ENCODE measurements at places on chromosomes 3 and 15.

DNA sequence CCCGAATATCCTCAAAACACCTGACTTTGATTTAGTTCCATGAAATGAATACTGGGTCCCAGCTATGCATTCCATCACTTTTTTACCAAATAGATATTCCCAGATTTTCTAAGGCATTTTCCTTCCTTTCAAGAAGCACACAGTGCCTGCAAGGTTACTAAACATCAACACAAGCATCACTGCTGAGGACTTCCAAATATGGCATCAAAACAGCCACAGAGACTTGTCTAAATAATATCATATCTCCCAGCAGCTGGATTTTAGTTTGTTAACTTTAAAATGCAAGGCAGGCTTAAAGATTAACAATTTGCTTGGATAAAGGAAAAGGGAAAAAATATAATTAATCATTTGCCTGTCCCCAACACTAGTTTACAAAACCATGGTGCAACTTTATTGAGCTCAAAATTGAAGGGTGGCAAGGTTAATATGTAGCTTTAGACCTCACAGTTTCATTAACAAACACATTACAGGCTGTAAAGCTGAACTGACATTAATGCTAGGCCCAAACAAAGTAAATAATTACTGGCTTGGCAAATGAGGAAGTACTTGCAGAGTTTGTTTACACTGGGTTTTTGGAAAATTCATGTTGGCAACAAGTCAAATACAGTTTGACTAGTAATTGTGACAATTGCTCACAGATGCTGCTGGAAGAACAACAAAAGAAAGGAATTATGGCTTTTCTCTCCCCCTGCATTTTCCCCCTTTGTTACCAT, 401.7 kb upstream of the CDIN1 start:
- no peak for DNase-seq

GRCh38 chr3:31421314-31422048, 111.2 kb upstream of the STT3B start:
- no peak for DNase-seq

DNA sequence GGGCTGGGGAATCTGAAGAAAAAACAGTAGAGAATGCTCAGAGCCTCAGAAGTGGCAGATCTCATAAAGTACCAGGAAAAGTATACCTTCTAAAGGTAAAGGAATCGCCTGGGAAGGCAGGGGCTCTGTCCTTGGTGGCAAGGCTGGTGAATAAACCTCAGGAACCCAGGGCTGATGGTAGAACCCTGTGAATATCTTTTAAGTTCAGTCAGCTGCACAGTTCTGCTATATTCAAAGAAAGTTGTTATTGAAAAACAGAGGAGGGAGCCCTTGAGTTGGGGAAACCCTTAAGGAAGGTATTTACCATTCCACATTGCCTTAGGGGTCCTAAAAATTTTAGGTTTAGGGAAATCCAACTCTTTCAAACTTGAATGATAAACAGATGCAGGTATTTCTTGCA, 31.2 kb downstream of the ZPLD1 start:
- peak; percentile 34 for DNase-seq

- peak; percentile 5 for DNase-seq
Observed at GRCh38 chr3:84547207-84547606, 411.6 kb upstream of the CADM2 start.

DNA sequence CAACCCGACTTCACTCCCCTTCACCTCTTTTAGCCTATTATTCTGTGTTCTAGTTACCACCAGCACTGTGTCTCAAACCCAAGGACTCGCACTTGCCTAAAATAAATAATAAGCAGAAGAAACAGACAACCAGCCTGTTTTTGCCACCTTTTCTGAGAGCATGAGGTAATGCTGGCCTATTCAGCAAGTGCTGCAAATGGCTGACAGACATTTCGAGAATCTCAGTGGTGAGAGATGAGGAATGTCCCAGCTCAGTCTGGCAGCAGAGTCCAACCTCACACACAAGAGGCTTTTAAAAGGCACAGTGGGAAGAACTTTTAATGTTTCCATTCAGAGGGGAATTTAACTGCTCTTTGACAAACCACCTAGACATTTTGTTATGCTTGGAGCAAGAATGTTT, 143.3 kb upstream of the GMNC start:
- DNase-seq, result no peak

- DNase-seq, result no peak
Observed at GRCh38 chr3:46498916-46499519, 1.2 kb downstream of the RTP3 start.

DNA sequence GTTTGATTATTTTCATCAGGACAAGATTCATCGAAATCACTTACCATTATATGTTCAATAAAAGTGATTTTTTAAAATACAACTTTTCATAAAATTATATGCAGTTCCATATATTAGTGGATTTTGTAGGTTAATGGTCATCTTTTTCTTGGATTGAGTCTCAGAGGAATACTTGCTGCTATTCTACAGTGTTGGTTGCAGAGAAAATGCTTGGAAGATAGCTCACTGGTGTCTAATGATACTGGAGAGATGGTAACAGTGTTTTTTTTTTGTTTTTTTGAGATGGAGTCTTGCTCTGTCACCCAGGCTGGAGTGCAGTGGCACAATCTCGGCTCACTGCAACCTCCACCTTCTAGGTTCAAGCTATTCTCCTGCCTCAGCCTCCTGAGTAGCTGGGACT, 143.3 kb downstream of the TCF12 start:
- DNase-seq, result no peak

- no peak for DNase-seq
Observed at GRCh38 chr15:97748576-97748975, 211.9 kb upstream of the ARRDC4 start.

GRCh38 chr3:34248352-34248751, 449.9 kb downstream of the PDCD6IP start:
- DNase-seq, result no peak

DNA sequence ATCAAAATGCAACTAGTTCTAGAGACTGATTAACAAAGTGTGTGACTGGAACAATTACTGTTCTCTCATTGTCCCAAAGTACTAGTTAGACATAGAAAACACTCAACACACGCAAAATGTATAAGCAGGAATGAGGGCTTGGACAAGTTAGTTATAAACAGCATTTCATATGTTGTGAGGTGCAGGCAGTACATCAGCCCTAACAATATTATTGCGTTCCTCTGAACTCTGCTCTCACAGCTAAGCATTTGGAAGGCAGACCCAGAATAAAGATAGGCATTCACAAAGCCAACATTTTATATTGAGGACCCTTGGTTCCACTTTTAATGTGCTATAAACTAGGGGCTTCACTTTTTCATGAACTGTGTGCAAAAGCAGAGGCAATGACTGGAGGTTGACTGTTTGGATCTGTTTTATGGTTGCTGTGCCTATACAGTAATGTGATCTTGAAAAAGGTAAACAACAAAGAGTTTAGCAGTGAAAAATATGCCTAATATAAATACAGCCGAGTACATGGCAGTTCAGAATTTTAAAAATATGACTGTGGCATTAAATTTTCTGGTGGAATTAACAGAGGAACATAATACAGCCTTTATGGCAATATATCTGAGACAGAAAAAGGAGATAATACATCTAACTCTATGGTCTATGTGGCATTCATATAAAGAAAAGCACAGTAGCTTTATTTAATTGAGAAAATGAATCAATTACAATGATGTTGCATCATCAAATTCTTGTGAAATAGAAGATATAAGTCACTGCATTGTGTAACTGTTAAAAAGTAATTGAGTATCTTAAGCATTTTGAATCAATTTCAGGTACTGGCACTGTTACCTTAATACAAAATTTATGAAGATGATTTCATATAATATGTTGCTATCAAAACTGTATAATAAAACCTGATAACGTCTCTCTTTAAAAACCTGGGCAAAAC, 80.0 kb upstream of the SKOR1 start:
- no peak for DNase-seq

- DNase-seq, result peak; percentile 45
Observed at GRCh38 chr15:67109141-67110034, 44.0 kb downstream of the SMAD3 start.

GRCh38 chr3:116259984-116260383, 185.3 kb downstream of the LSAMP start:
- no peak for DNase-seq

DNA sequence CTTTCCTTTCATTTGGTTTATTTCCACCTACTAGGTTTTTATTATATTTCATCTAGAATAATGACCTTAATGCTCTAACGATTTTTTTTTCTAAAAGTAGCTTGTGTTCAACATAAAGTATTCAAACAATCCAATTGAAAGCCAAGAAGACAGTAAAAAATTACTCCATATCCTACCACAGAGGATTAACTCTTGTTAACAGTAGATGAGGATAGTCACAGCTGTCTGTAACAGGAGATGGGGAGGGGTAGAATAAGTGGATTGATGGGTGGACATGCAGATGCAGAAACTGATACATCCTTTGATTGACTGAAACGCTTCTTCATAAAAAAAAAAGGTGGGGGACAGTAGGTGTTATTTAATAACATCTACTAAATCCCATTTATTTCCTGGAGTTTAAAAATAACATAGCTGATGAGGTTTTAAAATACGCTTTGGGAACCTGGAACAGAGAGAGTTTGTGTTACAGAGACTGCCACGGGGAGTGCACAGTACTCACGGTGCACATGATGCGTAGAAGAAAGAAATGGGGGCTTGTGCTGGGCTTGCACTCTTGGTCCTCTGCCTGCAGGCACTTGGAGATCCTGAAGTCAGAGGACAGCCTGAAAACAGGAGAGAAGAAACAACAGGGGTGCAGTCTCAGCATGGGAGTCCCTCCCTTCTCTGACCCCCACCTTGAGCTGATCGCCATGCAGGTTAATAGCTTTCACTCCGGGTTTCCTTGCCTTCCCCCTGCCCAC, 226.7 kb downstream of the THSD4 start:
- no peak for DNase-seq

- peak; percentile 67 for DNase-seq
Observed at GRCh38 chr3:153927107-153927506, 194.1 kb upstream of the ARHGEF26 start.

DNA sequence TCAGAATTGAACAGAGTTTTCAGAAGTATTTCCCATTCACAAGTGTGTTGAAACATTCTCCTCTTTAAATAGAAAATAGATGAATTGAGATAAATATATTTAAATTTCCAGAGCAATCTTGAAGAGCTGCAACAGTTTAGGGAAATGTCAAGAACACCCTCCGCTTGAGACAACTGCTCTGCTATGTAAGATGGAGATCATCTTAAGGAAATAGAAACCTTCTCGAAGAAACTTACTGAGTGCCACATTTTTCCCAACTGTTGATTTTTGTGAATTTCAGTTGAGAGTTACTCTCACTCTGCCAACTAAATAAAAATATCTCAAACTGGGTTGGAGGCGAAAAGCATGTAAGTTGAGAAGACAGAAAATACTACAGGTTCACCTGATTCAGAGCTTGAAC, 78.0 kb downstream of the SUCLG2 start:
- no peak for DNase-seq

DNA sequence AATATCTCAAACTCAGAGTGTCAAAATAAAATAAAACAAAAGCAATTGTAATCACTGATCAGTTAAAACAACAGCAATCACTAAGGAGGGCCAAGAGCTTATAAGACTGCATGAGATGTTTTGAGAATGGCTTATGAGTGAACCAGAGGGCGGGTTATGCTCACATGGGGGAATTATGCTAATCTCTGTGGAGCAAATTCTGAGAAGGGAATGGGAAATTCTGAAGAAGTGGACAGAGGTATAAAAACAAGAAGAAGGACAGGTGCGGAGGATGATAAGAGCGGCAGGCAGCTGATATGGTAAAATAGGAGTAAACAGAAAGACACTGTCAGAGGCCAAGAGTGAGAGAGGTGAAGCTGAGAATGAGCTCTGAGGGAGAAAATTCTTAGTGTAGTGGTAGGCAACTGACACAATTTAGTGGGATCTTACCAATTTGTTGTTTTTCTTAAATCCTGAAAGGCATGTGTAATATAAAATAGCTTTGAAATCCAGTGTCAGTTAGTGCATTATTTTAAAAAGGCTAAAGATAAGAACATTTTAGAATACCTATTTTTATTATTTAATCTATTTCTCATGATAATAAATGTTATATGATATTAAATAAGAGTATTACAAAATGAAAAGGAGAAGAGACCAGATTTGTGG, 133.8 kb downstream of the SPATA16 start:
- DNase-seq, result no peak

- no peak for DNase-seq
Observed at GRCh38 chr3:141413391-141413790, 45.1 kb downstream of the ZBTB38 start.

DNA sequence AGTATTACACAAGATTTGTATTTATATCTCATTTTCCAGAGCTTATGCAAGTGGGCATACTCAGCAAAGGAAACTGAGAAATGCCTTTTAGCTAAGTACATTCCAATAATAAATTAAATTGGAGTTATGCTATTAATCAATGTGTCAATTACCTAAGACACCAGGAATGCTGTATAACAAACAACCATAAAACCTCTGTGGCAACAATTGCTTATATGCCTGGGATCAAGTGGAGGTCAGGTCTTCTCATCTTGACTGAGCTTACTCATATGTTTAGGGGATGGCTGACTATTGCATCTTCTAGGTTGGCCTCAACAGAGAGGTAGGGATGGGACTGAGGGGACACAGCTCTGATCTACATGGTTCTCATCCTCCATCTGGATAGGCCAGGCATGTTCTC, 30.7 kb downstream of the CD200R1L start:
- DNase-seq, result no peak

GRCh38 chr3:196336319-196337145, 1.7 kb downstream of the TM4SF19 start:
- DNase-seq, result no peak

- no peak for DNase-seq
Observed at GRCh38 chr3:24401811-24402185, 92.9 kb downstream of the THRB start.

DNA sequence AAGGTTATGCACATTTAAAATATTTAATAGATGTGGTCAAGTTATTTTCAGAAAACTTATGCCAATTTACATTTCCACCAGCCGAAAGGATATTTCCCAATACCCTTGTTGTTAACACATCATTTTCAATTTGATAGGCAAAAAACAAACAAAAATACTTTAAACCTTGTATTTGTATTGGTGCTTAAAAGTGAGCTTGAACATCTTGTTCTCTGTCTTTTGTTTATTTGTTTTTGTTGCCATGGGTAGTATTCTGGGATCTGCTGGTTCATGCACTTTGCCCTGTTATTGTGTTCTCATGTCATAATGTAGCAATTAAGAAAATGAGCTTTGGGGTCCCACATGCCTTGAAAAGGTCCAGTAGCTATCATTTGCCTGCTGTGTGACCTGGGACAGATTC, 191.4 kb downstream of the LRTM1 start:
- DNase-seq, result no peak

GRCh38 chr15:80599359-80599758, 95.8 kb upstream of the ABHD17C start:
- no peak for DNase-seq

- DNase-seq, result no peak
Observed at GRCh38 chr3:101779822-101780381, 891 bp downstream of the NXPE3 start.
